ENCODE measurements at places on chromosomes 1 and 21. TPM values are rescaled to one million over a fixed set of nuclear protein-coding genes. Genes with fewer than 3 reads are reported as not detected.
A peak's percentile ranks its signal among the peaks of the same experiment; 100 is the strongest.

GRCh38 chr1:118297521-118297920 is 112.5 kb upstream of the SPAG17 start:
- no peak for DNase-seq

DNA sequence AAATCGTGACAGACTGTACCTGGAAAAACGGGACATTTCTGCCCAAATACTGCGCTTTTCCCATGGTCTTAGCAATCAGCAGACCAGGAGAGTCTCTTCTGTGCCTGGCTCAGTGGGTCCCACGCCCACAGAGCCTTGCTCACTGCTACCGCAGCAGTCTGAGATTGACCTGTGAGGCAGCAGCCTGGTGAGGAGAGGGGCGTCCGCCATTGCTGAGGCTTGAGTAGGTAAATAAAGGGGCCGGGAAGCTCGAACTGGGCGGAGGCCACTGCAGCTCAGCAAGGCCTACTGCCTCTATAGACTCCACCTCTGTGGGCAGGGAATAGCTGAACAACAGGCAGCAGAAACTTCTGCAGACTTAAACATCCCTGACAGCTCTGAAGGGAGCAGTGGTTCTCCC is 203.1 kb downstream of the DENND1B start:
- DNase-seq, result no peak

The IFFO2 gene
- total RNA-seq, result 9.1 TPM

DNA sequence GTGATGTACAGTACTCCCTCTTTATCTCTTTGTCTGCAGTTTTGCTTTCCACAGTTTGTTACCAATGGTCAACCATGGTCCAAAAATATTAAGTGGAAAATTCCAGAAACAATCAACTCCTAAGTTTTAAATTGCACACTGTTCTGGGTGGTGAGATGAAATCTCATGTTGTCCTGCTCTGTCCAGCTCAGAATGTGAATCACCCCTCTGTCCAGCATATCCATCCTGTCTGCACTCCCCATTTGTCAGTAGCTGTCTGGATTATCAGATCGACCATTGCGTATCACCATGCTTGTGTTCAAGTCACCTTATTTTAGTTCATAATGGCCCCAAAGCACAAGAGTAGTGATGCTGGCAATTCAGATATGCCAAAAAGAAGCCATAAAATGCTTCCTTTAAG is 118.2 kb upstream of the PDE4B start:
- DNase-seq, result no peak

The FCER1G gene
- 1.8 TPM for total RNA-seq

The EPHA8 gene
- total RNA-seq, result not detected

DNA sequence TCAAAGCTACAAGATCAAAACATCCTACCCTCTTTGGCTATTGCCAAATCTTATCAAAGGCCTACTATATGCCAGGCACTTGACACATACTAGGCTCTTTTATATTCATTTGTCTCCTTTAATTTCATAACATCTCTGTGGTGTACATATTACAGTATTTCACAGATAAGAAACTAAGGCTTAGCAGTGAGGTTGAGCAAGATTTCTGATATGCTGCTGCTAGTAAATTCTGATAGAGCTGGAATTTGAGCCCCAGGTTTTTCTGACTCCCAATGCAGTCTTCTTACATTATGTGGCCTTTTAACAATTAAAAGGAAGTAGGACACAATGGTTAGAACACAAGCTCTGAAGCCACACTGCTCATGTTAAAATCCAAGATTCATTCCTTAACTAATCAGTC is 16.8 kb downstream of the CCDC185 start:
- no peak for DNase-seq

The LCE2D gene
- not detected for total RNA-seq

The CD2 gene
- not detected for total RNA-seq

GRCh38 chr21:41139275-41139674 is 28.7 kb upstream of the BACE2 start:
- no peak for DNase-seq

DNA sequence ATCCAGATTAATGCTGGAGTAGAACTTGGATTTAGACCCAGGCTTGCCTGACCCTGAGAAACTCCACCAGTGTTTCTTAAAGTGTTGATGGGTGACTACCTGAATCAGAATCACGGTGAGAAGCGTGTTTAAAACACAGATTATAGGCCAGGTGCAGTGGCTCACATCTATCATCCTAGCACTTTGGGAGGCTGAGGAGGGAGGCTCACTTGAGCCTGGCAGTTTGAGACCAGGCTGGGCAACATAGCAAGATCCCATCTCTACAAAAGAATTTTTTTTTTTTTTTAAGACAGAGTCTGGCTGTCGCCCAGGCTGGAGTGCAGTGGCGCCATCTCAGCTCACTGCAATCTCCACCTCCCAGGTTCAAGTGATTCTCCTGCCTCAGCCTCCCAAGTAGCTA is 56.3 kb upstream of the TENT5B start:
- no peak for DNase-seq

The SIM2 gene
- not detected for total RNA-seq

- DNase-seq, result no peak
Measured at GRCh38 chr1:117060441-117061317, 553 bp downstream of the TTF2 start.

DNA sequence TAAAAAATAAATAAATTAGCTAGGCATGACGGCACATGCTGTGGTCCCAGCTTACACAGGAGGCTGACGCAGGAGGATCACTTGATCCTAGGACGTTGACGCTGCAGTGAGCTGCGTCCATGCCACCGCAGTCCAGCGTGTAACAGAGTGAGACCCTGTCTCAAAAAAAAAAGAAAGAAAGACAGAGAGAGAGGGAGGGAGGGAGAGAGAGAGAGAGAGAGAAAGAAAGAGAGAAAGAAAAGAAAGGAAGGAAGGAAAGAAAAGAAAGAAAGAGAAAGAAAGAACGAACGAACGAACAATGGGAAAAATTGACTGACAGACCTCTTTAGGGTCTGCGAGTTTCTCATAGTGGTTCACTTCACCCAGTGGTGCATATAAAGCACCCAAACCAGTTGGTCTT is 97.8 kb upstream of the BMP8A start:
- DNase-seq, result no peak

DNA sequence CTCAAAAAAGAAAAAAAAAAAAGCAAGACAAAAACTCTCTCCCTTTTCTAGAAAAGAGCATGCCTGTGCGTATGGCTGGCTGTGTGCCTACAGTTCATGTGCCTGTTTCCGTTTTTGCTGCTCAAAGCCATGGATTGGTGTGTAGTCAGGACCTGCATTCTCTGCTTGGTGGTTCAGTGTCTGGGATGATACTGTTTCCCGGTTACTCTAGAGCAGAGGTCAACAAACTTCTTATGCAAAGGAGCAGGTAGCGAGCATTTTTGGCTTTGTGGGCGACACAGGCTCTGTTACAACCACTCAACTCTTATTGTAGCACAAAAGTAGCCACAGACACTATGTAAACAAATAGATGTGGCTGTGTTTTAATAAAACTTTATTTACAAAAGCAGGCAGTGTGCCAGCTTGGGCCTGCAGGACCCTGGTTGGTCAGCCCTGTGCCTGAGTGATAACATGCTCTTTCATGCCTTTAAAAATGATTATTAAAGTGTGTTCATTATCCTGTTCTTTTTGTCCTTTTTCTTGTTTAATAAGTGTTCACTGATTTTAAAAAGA is 524.2 kb downstream of the KIF26B start:
- DNase-seq, result no peak

GRCh38 chr1:98660940-98661543 is 479 bp upstream of the SNX7 start:
- no peak for DNase-seq

- DNase-seq, result no peak
Measured at GRCh38 chr1:36506276-36506920, 23.7 kb upstream of the CSF3R start.

- no peak for DNase-seq
Measured at GRCh38 chr1:182189535-182190066, 128.1 kb upstream of the ZNF648 start.

DNA sequence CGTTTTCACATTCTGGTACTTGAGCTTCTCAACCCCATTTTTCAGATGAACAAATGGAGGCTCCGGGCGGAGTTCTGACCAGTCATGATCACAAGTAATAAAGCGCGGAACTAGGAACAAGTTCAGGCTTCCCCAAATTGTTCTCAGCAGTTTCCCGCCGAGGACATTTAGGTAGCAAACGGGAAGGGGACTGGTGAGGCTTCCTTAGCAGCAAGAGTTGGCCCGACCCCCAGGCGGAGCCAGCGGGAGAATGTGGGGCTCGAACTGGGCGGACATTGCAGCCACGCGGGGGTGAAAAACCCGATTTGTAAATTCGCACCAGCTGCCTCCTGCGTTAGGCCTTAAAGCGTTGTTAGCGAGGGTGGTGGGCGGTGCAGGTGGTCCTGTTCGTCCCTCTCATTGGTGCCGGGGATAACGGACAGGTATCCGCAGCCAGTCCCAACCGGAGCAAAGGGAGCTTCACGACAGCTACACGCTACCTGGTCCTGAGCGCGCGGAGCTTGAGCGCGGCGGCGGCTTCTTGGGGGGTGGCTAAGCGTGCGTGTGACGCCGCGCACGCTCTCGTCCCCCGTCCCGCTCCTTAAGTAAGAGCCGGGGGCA is 15.3 kb downstream of the SEMA6C start:
- DNase-seq, result peak; percentile 81

DNA sequence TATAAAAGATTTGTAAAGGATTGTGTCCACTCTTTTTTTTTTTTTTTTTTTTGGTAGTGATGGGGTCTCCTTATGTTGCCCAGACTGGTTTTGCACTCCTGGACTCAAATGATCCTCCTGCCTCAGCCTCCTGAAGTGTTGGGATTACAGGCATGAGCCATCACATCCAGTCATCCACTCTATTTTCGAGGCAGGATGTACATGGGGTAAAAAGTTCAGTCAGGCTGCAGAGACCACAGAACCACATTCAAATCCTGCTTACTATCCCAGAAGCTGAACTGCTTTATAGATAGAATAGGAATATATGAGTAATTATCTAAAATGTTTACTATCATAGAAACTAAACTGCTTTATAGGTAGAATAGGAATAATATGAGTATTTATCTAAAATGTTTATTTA is 26.0 kb upstream of the KCNK2 start:
- DNase-seq, result no peak

The CA6 gene
- not detected for total RNA-seq

All from mesothelial cell of epicardium (in vitro differentiated cells).